Substantia nigra (tissue), 51 donors: ENCODE measurements at places on chromosomes 3 and 15.
A peak's percentile ranks its signal among the peaks of the same experiment; 100 is the strongest.

DNA sequence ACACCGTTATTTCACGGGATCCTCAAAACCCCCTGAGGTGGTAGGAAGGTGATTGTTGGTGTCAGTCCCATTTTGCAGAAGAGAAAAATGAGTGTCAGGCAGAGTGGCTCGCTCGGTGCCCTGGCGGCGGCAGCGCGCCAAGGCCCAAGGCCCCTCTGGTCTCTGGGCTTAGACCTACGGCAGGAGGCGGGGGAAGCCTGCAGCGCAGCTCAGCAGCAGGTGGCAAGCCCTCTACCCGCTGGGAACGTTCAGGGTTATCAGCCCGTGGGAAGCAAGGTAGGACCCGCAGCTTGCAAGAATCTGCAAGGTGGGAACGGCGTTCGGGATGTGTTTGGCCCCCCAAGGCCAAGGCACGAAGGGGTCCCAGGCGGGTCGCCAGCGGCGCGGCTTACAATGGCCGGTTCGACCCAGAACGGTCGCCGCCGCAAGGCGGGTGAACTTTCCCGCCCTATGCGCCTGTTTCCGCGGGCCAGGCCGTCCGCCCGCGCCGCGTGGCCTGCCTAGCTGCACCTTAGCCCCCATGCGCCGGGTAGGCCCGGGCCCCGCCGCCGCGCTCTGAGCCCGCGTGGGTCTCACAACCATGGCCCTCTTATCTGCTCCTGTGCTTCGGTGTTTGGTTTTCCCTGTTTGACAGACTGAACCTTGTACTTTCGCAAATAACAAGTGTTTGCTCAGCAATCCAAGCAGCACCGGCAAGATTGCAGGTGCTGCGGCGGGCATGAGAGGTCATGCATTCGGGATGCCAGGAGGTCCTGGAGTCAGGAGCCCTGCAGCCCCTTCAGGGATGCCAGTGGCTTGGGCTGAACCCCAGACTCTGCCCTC lies 39.7 kb downstream of the CCNL1 start:
- DNase-seq, result no peak

- no peak for DNase-seq
These were observed 8.5 kb upstream of the ILDR1 start for GRCh38 chr3:122030381-122031122.

- no peak for DNase-seq
These were observed 35.4 kb downstream of the PCOLCE2 start for GRCh38 chr3:142853270-142854168.

DNA sequence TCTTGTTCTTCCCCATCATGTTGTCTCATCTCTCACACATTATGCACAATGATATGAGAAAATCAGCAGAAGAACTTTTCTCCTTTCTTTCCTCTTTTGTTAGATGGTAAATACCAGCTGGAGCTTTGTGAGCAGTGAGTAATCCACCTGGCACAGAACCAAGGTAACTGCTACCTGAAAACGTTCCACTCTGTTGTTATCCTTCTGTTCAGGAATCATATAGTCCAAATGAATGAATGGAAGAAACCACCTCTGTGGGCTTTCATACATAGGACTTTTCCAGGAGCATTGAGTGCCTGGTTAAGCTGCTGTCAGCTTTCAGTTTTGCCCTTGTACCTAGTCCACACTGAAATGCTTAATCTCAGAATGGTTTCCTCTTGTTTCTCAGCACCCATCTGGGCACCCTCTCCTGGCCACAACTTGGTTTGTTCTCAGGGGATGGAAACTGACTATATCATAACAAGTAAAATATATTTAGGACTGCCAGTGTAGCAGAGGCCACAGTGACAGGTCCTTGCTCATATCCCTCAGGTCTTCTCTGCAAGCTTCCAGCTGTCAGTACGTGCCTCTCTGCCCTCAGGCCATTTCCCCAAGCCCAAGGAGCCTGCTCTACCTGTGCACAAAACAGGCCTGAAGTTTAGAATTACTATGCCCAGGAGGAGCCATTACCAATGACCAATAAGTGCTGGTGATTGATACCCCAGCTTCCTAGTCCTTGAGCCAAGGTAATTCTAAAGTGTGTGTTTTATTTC lies 23.5 kb upstream of the SLC4A7 start:
- no peak for DNase-seq

DNA sequence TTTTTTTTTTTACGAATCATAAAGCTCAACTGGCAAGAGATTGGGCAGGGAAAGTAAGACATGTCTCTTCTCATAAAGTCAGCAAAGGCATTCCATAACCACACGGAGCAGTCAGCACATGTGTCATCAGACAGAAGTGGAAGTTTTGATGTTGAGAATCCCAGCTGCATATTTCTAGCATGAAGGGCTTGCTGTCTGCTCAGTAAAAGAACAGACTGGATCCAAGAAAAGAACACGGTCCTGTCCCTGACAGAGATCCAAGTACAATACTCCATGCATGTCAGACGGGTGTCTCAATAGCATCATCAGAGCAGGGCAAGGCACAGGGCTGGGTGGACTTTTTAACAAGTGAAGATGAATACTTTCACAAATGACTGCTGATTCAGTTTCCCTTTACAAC lies 38.2 kb downstream of the ABI3BP start:
- DNase-seq, result no peak

DNA sequence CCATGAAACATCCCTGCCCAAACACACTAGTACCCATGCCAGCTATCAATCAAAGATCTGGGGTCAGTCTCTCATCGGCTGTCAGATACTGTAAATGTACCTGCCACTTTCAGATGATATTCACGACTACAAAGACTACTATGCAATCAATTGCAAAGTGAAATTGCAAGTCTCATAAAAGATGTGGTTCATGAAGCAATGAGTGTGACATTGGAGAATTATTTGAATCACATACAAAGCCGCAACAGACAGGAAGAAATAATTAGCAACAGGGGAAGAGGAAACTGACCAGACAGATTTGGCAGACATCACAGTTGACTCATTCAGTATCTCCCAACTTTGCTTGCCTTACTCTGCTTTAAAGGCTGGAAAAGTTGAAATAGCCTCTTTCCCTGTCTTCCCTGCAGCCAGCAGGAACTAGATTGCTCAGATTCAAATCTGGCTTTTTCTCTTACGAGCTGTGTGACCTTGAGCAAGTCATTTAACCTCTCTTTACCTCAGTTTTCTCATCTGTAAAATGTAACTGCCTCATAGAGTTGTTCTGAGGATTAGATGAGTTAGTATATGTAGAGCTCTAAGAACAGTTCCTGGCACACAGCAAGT lies 95.7 kb upstream of the C3orf80 start:
- DNase-seq, result no peak

GRCh38 chr15:51735228-51736010 lies 2.0 kb downstream of the LYSMD2 start:
- no peak for DNase-seq

DNA sequence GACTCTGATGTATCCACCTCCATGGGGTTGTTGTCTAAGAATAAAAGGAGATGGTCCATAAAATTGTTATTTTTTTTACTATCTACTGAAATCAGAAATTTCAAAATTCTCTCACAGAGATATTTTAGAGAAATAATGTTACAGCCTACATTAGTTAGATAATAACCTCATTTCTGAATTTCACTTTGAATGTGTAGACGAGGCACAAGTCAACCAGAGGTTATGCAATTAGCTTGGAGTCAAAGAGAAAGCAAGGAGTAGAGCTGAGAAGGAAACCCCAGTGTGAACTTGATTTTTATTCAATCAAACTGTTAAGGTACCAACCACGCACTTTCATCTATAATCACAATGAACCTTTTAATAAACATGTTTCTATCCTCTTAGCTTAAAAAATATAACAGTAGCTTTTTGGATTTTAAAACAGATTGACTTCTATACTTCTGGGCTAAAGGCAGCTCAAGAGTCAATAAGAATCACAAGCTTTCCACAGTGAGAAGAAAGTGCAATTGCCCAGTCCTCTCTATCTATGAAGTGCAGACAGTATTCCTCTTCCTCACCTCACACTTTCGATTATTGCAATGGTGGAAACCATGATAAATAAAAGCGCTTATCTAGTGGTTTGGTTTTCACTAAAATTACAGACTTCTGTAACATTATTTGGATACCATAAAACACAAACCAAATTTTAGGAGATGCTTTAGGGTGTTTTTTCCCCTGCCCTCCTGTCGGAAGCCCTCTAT lies 403.2 kb downstream of the ZBTB20 start:
- no peak for DNase-seq

DNA sequence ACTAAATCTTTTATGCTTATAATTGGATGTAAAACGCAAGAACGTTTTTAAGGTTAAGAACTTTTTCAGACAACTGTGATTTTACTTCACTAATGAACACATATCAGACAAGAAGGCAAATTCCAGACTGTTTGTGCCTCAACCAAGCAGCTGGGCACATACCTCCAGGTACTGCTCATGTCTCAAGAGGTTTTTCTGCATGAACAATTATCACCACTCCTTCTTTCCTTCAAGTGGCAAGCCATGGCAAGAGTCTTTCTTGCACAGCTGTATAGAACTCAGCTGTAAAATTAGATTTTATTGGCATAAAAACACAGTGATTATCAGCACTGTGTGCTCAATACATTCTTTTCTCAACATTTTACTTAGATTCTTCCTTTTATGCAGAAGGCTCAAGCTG lies 64.3 kb downstream of the FNDC3B start:
- no peak for DNase-seq

- no peak for DNase-seq
These were observed 945.1 kb downstream of the ROBO1 start for GRCh38 chr3:78822726-78823125.

GRCh38 chr3:52503788-52504424 lies 8.8 kb downstream of the STAB1 start:
- no peak for DNase-seq

GRCh38 chr3:156518726-156519125 lies 36.2 kb downstream of the SSR3 start:
- DNase-seq, result no peak

DNA sequence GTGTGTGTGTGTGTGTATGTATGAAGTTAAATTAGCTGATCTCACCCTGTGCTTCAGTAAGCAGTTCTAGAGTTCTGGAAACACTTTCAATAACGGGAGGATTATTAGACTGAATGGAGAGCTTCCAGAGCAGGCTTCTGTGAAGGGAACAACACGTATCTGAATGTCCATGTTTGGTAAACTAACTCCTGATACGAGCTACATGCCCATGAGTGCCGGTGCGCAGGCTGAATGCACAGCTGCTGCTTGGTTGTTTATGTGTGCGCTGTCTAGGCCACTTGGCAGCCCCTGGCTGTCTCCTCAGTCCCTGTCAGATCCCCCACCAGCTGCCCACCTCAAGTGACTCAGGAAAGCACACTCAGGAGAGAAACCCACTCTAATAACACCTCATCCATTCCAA lies 137.0 kb downstream of the EPHB1 start:
- DNase-seq, result no peak

DNA sequence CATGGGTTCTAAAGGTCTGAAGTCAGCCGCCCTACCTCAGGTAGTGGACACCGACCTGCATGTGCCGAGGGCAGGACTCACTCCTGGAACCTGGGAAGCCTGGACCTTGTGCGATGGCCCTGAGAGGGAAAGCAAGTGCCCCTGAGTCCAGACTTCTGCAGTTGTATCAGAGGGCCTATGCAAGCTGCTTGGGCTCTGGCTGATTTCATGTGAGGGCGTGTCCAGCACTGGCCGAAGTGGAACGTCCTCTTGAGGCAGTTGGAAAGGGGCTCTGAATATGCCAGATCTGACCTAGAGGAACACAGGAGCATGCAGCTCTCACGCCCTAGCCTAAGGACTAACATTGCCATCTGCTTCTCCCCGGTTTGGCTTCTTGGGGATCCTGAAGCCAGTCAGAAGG lies 2.5 kb upstream of the CAMP start:
- no peak for DNase-seq

GRCh38 chr3:119311081-119311925 lies 17.1 kb downstream of the ARHGAP31 start:
- DNase-seq, result no peak

- DNase-seq, result no peak
These were observed 18.7 kb downstream of the ISG20 start for GRCh38 chr15:88657326-88658069.

DNA sequence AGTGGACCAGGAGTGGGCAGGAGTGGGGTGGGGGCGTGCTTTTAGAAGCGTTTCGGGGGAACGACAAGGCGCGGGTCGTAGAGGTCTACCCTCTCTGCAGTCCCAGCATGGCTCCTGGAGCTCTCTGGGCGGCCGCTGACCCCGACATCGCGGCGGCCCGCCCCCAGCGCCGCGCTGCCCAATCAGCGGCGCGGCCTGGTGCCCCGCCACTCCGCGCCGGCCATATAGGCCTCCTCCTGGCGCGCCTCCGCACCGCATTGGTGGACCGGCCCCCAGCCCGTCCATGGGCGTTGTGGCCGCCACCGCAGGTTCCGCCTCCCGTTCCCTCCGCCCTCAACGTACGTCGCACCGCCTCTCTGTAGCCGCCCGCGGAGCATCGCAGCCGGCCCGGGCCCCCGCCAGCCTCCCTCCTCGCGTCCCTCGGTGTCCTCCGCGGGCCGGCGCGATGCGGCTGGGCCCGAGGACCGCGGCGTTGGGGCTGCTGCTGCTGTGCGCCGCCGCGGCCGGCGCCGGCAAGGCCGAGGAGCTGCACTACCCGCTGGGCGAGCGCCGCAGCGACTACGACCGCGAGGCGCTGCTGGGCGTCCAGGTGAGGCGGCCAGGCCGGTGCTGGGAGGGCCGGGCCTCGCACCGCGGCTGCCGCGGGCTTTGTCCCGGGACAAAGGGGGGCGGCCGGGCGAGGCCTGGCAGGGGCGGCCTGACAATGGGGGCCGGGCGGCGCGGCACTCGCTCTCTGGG lies at the start of gene RCN2:
Gene RCN2 (plus strand): TSS at position 353 of the 738 bp plus-strand sequence. CDS start 93 bp downstream, at position 446.
- peak; percentile 83 for DNase-seq

DNA sequence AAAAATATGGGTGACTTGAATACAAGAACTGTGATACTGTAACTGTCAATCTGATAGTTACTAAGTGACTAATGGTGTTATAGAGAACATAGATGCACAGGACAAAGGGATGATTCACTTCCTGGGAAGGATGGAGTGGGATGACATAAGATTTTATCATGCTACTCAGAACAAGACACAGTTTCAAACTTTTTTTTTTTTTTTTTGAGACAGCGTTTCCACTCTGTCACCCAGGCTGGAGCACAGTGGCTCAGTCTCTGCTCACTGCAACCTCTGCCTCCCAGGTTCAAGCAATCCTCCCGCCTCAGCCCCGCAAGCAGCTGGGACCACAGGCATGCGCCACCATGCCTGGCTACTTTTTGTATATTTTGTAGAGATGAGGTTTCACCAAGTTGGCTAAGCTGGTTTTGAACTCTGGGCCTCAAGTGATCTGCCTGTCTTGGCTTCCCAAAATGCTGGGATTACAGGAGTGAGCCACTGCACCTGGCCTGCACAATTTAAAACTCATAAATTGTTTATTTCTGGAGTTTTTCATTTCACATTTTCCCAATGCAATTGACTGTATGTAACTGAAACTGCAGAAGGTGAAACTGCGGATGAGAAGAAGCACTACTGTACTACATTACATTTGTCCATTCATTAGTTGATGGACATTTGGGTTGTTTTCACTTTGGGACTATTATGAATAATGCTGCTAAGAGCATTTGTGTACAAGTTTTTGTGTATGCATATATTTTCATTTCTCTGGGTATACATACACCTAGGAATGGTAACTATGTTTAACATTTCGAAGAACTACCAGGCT lies 40.6 kb downstream of the ADIPOQ start:
- no peak for DNase-seq

DNA sequence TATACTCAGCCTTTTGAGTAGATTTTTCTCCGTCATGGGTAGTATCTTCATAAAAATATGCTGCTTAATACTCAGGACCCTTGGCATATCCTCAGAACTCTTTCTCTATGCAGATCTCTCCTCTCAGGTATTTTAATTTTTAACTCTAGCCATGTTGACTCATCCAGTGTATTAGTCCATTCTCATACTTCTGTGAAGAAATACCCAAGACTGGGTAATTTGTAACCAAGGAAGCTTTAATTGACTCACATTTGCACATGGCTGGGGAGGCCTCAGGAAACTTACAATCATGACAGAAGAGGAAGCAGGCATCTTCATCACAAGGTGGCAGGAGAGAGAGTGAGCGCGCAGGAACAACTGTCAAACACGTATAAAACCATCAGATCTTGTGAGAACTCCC lies 129.3 kb upstream of the CD96 start:
- no peak for DNase-seq
